ENCODE measurements at places on chromosomes 11 and 22.

GRCh38 chr22:35021161-35021560 is 44.8 kb upstream of the ISX start:
- no peak for DNase-seq

- no peak for DNase-seq
These were observed 184.4 kb downstream of the CEP164 start for GRCh38 chr11:117511931-117512539.

GRCh38 chr11:28303477-28304191 is 195.4 kb downstream of the METTL15 start:
- no peak for DNase-seq

DNA sequence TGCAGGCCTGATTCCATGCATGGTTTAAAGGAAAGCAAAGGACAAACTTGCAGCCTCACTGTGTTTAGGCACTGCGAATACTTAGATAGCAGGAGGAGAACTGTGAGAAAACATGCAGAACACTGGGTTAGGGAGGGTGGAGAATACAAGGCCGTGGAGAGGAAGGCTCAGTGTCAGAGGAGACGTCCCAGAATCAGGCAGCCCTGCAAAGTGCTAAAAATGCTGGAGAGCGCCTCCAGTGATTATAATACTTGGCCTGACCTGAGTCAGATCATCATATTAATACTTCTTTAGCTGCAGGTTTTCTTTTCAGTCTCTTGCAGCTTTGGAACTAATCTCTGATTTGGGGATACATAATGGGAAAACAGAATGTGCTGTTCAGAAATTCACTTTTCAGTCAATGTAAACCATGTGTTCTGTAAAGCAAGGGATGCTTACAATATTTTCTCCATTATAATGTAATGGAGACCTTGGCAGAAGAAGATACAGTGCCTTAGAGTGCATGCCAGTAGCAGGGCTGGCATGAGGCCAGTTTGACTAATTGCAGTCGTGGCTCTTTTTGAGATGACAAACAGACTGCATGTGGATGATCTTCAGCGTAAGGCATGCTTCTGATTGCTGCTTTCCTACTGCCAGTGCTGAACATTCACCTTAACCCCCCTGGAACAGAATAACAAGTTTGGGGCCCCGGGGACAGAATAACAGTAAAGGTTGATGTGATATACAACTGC is 16.8 kb downstream of the EXT2 start:
- no peak for DNase-seq

DNA sequence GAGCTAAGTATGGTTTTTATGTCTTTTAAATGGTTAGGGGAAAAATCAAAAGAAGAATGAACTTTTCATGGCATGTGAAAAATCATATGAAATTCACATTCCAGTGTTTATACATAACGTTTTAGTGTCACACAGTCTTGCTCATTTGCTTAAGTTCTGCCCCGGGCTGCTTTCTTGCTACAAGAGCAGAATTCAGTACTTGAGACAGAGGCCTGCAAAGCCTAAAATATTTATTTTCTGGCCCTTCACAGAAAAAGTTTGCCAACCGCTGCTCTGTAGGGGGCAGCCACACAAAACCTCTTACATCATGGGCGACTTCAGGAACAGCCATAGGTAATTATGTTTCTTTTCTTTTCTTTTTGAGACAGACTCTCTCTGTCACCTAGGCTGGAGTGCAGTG is 1.0 kb upstream of the ATG2A start:
- DNase-seq: no peak

DNA sequence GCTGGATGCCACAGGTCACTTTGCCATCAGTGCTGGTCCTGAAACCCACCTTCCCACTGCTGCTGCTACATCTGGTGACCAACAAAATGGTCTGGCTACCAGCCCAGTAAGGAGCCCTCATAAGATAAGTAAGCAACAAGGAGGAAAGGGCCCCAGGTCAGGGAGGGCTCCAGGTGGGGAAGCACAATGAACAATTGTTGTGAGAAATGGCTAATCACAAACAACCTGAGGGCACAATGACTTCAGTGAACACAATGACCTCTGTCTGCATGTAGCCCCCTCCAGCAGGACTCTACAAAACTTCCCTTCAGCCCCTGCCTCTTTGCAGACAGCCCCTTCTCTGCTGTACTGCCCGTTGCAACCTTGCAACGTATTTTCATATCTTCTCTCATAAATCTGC is 19.4 kb upstream of the FBLN1 start:
- DNase-seq: no peak

GRCh38 chr11:119192111-119192510 is 6.8 kb downstream of the NHERF4 start:
- DNase-seq: no peak

DNA sequence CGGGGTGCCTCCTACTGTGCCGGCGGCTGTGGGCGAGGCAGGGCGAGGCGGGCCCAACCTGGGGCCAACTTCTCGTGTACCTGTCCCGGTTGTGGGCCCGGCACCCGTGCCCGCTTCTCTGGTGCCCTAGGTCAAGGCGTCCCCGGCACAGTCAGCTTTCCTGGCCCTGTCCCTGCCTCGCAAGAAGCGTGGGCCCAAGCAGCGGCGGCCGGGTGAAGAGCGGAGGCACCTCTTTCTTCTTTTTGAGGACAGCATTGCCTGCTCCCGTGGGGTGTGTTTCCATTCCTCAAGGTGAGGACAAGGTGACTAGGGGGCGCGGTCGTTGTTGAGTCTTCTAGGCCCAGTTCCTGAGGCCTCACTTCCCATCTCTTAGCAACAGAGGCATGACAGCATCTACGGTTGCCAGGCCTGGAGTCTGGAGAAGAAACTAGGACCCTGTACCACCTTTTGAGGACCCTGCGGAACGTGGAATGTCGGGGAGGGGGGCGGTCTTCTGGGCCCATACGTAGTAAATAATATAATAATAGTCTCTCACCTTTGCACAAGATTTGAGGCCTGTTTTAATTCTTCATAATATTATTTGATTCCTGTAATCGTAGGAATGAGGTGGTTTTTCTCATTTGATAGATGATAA is 418 bp downstream of the ACO2 start:
- no peak for DNase-seq

DNA sequence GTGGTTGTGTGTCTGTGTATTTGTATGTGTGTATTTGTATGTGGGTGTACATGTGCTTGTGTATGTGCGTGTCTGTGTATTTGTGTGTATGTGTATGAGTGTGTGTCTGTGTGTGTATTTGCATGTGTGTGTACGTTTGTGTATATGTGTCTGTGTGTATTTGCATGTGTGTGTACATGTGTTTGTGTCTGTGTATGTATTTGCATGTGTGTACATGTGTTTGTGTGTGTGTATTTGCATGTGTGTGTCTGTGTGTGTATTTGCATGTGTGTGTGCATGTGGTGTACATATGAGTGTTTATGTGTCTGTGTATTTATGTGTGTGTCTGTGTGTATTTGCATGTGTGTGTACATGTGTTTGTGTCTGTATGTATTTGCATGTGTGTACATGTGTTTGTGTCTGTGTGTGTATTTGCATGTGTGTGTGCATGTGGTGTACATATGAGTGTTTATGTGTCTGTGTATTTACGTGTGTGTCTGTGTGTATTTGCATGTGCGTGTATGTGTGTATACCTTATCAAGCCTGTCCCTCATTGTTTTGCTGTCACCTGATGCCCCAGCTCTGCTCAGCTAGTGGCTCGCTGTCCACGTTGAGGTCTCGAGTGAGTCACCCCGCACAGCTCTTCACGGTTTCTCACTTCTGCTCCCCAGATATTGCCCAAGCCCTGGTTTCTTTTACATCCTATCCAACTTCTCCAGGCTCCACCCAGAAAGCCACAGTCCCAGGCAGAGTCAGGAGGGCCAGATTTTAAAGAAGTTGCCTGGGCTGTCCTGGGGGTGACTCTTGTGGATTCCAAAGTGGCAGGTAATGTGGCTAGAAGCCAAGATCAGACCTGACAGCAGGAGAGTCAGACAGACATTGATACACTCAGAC is 15.2 kb downstream of the MB start:
- no peak for DNase-seq

- DNase-seq: no peak
These were observed 30.5 kb downstream of the CHKA start for GRCh38 chr11:68090706-68091105.
